DMS53 (cell line): ENCODE measurements at places on chromosomes 4 and X.

DNA sequence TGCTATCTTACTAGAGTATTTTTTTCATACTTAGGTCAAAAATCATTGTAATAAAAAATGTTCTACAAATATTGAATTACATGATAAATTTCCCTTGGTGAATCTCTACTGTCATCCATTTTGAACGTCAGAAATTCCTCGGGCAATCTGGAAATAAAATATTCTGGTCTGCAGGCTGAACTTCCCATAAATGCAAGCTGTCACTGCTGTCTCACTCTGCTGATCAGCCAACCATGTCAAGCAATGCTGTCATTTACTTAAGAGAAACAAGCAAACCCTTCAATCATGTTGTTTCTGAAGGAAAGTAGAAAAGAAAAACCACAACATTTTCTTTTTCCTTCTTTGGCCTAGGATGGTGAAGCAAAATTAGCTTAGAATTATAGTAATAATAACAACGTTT, 514.2 kb upstream of the GALNT7 start:
- peak; percentile 39 for DNase-seq

DNA sequence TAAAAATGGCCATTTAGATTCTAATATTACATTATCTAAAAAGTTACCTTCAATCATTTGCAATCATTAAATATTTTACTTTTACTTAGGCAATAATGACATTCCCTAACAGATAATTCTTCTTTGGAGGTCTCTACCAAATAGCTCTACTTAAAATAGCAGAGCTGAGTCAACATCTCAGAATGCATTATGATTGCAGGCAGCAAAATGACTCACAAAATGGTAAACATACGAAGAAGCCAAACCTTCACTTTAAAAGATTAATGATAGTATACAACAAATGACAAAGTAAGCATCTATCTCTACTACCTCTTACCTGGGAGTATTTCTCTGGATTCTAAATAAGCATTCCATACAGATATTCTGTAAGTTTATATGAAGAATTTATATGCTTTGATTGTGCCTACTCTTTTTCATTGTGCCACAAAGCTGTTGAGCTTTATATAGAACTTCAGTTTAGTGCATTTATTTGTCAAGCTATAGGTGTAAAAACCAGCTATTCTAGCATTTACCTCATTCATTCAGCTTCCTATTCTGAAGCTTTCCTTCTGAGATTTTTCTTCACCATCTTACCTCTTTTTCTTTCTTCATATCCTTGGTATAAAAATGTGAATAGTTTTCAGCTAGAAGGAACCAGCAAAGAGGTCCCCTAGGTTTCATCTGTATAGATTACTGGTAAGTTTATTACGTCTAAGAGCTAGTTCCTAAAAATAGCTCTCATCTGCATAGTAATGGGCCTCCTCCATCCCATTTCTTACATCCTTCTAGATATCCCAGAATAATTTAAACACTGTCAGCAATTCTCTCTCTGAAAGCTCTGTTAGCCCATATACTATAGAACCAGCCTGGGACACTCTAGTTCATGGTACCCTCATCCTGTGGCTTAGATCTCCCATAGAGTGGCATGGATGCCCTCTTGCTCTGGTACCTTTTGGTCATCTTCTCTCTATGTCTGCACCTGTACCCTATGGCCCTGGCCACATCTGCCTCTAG, 17.2 kb upstream of the SPCS3 start:
- DNase-seq, result peak; percentile 36

DNA sequence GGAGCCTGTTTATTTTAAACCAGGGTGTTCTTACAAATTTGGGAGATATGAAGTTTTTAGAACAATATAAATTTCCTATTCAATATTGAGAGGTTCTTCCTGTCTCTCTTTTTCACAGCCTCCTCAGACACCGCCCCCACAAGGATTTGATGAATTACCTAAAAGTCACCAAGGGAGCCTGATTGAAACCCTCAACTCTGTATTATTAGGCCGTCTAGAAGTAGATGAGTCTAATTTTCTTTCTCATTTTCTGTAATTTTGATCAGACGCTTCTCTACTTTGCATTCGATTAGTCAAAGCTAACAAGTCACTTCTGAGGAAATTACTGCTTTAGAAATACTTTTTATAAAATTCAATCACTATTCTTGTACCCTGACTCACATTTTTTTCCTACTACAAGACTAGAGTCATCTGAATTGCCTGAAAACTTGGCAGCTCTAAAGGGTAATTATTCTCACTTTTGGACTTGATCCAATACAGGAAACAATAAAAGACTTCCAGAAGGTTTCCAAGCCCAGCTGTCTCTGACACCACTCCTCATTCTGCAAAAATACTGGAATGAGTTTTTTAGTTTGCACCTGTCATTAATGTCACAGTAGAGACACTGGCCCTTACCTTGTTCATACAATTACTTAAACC, 111.2 kb downstream of the ELOVL6 start:
- DNase-seq, result peak; percentile 23

DNA sequence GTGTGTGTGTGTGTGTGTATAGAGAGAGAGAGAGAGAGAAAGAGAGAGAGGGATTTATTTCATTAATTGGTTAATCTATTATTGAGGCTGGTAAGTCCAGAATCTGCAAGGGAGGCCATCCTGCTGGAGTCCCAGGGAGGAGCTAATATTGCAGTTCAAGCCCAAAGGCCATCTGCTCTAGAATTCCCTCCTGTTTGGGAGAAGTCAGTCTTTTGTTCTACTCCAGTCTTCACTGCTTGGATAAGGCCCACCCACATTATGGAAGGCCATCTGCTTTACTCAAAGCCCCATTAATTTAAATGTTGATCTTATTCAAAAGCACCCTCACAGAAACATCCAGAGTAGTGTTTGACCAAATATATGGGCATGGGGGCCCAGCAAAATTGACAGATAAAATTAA, 317.5 kb upstream of the RASGEF1B start:
- no peak for DNase-seq

- no peak for DNase-seq
Measured at GRCh38 chr4:24914460-24914859, 1.6 kb upstream of the CCDC149 start.

GRCh38 chr4:7240306-7240705, 48.0 kb downstream of the SORCS2 start:
- DNase-seq, result no peak

DNA sequence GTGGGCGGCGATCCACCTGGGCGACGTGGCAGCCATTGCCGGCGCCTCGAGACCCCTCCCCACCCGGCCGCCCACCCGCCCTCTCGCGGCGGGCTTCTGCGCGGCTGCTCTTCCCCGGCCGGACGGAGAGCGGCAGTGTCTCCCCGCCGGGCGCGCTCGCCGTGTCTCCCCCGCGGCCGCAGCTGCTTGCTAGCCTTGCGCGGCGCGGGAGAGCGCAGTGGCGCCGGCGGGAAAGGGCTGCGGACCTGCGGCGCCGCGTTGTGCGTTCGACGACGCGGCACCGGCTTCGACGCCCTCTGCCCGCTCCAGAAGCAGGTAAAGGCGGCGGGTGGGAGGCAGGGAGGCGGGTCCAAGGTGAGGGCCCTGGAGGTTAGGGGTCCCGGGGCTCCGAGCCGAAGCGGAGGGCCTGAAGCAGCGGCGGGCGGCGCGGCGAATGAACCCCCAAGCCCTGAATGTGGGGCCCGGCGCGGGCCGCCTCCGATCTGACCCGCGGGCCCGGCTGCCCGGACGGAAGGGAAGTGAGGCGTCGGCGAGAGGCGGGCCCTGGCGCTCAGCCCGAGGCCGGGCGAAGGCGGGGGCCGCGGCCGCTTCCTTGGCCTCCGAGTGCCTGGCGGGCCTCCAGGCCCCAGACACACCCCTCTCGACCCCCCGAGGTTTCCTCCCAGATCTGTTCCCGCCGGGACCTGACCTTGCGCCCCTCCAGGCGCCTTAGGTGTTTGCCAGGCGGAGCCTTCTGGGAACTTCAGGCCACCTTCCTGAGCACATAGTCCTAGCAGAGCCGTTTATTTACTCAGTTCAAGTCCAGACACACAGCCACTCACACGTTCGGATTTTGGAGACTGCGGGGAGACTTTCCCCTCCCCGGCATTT, at the start of gene N4BP2:
Gene N4BP2, plus strand, starts transcription at position 135 of the 870 bp plus-strand sequence. CDS start 40,491 bp downstream, outside the sequence.
- DNase-seq, result peak; percentile 95

GRCh38 chrX:43718081-43718480, 62.0 kb downstream of the MAOA start:
- DNase-seq, result no peak

DNA sequence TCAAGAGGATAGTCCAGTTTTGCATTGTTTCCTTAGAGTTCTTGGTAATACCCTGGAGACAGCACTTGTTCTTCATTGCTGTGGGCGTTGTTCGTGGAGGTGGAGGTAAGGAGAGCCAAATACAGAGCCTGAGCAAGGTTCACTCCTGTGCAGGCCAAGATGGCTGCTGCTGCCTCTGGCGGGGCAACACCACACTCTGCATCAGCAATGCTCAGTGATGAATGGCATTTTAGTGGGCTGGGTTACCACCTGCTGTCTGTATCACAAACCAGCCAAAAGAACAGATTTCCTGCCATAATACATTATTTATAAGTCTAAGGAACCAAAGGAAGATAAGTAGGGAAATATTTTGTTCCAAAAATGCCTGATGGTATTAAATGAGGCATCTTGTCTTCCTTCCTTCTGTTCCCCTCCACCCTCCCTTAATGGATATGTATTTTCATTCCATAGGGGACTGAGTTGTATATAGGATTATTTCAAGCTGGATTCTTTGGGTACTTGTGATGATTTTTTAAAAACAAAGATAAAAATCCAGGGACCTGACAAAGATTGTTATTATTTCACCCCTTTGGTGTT, 61.6 kb upstream of the LIMCH1 start:
- DNase-seq, result no peak
